Fibroblast of lung (primary cell): ENCODE measurements at places on chromosomes 3 and 15. TPM values are rescaled to one million over a fixed set of nuclear protein-coding genes. Genes with fewer than 3 reads are reported as not detected.

DNA sequence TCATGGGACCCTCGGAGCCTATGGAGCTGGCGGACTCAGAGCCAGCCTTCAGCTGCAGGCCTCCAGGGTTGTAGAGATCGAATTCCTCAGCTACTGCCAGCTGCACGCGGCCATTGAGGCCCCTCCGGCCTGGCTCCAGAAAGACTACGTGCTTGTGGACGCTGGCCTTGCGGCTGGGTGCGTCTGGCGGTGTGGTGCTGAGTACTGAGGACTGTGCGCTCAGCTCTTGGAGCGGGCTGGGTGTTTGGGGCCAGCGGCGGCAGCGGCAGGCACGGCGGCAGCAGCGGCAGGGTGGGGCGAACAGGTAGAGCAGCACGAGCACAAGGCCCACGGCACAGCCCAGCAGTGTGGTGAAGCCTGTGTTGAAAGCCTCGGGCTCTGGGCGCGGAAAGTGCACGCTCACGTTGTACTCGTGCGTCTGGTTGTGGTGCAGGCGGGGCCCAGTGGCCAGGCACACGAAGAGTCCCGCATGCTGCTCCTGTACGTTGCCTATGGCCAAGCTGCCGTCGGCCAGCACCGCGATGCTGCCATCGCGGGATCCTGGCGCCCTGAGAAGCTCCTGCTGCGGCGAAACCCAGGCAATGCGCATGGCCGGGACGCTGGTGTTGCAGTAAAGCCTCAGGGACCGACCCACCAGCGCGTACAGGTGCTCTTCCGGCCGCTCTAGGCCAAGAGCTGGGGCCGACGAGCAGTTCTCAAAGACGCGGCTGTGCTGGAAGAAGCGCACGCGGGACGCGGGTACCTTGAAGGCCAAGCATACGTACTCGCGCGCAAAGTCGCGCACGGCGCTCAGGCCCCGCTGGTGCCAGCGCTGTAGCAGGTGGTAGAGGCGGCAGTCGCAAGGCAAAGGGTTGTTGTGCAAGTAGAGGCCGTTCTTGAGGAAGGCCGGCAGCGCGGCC, 1.3 kb downstream of the AMIGO3 start:
- peaks cover 8% of the 10 kb centered on the region for H3K4me1 ChIP-seq
- H3K4me3 ChIP-seq, result no peak overlapping the region
- DNase-seq, result no peak
- H3K27ac ChIP-seq, result no peak overlapping the region

DNA sequence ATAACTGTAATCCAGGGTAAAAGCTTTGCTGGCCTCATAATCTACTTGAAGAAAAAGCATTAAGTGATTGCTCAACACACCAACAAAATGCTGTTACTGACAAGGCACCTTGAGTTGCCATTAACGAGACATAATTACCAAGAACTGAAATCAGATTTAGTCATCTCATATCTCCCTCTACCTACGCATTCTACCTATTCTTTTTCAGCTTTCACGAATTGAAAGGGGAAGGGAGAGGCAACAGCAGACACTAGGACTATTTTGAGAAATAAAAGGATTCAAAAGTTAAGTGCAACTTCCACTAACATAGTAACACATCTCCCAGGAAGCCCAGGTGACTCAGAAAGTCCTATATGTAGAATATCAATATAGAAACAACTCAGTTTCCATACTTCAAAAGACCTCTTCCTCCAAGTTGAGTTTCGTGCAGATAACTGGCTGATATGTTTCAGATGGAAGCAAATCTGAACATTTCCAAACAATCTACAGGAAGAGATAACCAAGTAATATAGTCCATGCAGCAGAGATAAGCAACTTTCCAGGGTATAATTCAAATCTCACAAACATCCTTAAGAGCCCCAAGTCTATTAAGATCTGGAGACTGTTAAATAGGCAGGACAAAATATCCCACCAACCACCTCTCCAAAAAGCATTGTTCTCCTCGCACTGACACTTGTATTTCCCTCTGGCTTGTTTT, 1.9 kb downstream of the OSBPL10 start:
- H3K4me1 ChIP-seq, result peaks cover 2% of the 10 kb centered on the region
- no peaks in the 10 kb centered on the region for H3K36me3 ChIP-seq
- no peak overlapping the region for H3K27ac ChIP-seq
- no peaks in the 10 kb centered on the region for H3K27me3 ChIP-seq
- peak overlapping the region; percentile 84 for H3K4me3 ChIP-seq
- no peak for DNase-seq

GRCh38 chr3:149494759-149495580, 20.5 kb downstream of the TM4SF4 start:
- no peaks in the 10 kb centered on the region for H3K36me3 ChIP-seq
- H3K27me3 ChIP-seq, result no peaks in the 10 kb centered on the region
- H3K27ac ChIP-seq, result no peak overlapping the region
- no peak overlapping the region for H3K4me3 ChIP-seq
- DNase-seq, result peak; percentile 60

DNA sequence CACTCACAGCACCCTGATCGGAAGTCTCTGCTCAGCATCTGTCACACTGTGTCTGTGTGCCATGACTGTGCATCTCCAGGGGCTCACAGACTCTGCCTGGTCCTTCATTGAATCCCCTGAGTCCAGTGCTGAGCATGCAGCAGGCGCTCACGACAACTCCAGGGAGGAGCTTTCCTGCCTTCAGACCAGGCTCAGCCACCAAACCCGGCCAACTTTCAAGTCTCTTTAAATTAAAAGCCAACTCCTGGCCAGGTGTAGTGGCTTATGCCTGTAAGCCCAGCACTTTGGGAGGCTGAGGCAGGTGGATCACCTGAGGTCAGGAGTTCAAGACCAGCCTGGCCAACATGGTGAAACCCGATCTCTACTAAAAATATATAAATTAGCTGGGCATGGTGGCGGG, 24.2 kb downstream of the GRAMD2A start:
- peaks cover 7% of the 10 kb centered on the region for H3K27me3 ChIP-seq
- no peak overlapping the region for H3K27ac ChIP-seq
- no peak for DNase-seq
- no peaks in the 10 kb centered on the region for H3K36me3 ChIP-seq
- no peak overlapping the region for H3K4me3 ChIP-seq
- no peaks in the 10 kb centered on the region for H3K4me1 ChIP-seq

The CPEB1 gene
- 24.9 and 62.3 TPM in 2 replicates for total RNA-seq
